Endothelial cell (in vitro differentiated cells): ENCODE measurements at places on chromosomes 12 and 14. TPM values are rescaled to one million over a fixed set of nuclear protein-coding genes. Genes with fewer than 3 reads are reported as not detected.

DNA sequence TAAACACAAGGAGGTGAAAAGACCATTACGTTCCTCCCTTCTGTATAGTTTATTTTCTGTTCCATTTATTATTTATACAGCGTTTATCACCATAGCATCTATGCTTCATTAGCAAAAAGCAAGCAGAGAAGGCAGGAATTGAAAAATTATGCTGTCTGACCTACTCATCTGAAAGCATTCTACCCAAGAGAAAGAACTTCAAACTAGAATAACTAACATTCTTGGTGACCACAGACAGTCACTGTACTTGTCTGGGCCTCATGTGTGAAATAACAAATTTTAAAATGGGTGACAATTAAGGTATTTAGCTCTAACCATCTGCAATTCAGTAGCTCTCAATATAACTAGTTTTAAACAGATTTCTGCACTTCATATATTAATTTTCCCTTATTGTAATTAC is 29.3 kb upstream of the PDE3A start:
- DNase-seq = no peak

DNA sequence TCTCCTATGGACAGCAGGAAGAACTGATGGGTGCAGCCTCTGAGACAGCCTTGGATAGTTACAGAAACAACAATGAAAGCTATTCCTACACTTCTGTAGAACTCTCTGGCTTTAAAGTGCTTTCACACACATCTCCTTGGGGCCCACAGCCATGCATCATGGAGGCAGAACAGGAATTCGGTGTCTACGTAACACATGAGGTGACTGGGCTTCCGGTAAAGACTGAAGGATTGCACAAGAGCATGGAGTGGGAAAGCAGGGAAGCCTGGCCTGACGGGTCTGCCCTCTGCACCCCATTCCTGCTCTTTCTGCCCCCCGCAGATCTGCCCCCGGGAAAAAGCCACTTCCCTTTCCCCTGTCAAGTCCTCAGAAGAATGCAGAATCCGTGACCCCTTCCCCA is 82.6 kb downstream of the VWF start:
- no peak for DNase-seq

- DNase-seq = no peak
Observed at GRCh38 chr12:64522316-64522715, 70.4 kb downstream of the TBK1 start.

DNA sequence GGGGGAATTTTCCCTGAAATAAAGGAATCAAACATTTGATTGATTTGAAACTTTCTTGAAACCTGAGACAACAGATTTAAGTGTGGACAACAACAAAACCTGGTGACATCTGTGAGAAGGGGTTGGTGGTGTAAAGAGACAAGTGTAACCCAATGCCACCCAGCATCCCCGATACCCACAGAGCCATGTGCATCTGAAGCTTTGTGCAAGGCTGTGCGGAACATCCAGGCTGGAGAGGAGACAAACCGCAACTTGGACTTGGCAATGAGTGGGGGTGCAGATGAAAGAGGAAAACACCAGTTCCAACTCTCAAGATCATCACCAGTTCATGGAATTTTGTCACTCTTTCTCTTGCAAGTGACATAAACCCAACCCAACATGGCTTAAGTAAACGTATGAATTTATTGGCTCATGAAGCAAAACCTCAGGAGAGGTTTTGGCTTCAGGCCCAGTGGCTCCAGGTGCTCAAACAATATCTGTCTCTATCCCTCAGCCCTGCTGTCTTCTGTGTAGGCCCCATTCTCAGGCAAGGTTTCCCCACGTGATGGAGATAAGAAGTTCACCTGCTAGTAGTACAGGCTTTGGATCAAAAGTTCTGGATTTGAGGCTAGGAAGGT is 55.2 kb upstream of the NTF3 start:
- no peak for DNase-seq

- peak; percentile 64 for DNase-seq
Observed at GRCh38 chr14:80213602-80214001, 2.3 kb upstream of the DIO2 start.

DNA sequence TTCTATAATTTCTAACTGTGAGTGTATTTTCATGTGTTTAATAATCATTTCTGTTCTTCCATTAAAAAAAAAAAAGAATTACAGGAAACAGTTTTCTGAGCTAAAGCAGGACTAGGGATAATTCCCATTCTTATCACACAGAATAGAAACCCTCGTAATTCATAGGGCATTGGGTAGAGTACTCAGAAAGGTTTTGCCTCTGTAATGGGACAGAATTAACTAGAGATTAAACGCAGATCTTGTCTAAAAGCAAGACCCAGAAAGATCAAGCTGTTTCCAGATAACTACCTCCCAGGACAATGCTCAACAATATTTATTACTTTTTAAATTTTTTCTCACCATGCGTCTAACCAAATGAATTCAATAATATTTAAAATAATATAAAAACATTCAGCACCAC is 10.2 kb downstream of the GSKIP start:
- no peak for DNase-seq

- DNase-seq = no peak
Observed at GRCh38 chr12:79658221-79658620, 32.5 kb downstream of the PAWR start.

DNA sequence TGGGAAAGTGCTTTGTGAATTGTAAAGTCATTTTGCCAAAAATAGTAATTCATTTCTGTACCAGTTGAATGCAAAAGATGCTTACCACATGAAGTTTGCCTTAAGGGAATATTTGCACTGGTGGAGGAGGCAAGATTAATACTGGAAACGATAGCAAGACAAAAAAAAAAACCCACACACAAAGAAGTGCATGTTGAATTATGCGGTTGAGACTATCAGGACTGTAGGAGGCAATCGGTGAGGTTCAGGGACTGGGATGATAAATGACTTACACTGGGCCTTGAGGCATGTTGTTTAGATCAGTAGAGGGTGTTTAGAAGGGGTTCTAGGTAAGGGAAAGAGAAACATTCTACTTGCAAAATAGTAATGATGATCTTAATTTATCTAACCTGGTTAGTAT is 142.2 kb upstream of the HMGA2 start:
- DNase-seq = no peak

DNA sequence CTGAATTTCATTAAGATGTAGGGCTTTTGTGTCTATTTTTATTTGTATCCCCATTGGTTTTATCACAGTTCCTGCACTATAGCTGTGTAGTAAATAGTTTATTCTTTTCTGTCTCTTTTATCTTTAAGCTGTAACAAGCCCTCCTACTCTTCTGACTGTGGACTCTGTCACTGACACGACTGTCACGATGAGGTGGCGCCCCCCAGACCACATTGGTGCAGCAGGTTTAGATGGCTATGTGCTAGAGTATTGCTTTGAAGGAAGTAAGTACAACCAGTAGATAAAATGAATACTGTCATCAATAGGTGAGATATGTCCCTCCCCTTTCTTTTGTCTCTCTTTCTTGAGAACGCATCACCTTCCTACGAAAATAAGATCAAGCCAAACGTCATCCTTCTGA is 34.1 kb upstream of the CHPT1 start:
- no peak for DNase-seq

GRCh38 chr12:122407208-122407607 is 15.3 kb downstream of the CLIP1 start:
- DNase-seq = no peak

DNA sequence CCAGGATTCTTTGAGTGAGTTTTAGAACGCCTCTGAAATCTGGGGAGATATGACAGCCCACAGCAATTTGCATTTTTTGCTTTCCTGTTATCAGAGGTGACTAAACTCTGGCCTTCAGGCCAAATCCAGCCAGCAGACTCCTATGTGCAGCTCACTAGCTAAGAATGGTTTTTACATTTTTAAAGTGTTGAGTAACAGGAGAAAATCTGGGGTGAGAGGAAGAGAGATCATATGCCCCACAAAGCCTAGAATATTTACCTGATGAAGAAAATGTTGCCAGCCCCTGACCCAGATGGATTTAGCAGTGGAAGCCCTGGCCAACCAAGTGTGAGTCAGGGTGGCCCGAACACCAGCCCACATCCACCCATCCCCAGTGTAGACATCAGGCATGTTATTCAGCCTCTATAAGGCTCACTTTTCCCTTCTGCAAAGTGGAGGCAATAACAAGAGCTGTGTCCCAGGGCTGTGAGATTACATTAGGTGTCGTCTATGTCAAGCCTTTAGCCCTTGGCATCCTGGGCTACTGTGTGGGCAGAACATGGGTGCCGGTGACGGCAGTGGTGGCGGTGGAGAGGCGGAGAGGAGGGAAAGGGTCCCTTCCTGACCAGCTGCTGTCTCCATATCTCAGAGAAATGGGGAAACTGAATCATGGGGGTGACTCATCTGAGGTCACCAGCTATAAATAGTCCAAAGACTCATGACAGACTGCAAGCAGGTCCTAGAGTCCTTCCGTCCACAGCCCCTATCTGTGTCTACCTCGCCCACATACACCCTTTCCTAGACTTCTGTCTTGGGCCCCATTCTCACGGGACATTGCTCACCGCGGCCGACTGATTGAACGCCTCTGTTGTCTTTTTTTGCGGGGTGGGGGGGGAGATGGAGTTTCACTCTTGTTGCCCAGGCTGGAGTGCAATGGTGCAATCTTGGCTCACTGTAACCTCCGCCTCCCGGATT is 32.6 kb upstream of the CD9 start:
- no peak for DNase-seq

- no peak for DNase-seq
Observed at GRCh38 chr12:130249376-130249775, 87.1 kb downstream of the FZD10 start.

- DNase-seq = no peak
Observed at GRCh38 chr12:106428384-106428783, 70.8 kb downstream of the POLR3B start.

GRCh38 chr12:41286426-41286825 is 98.3 kb downstream of the PDZRN4 start:
- DNase-seq = no peak

DNA sequence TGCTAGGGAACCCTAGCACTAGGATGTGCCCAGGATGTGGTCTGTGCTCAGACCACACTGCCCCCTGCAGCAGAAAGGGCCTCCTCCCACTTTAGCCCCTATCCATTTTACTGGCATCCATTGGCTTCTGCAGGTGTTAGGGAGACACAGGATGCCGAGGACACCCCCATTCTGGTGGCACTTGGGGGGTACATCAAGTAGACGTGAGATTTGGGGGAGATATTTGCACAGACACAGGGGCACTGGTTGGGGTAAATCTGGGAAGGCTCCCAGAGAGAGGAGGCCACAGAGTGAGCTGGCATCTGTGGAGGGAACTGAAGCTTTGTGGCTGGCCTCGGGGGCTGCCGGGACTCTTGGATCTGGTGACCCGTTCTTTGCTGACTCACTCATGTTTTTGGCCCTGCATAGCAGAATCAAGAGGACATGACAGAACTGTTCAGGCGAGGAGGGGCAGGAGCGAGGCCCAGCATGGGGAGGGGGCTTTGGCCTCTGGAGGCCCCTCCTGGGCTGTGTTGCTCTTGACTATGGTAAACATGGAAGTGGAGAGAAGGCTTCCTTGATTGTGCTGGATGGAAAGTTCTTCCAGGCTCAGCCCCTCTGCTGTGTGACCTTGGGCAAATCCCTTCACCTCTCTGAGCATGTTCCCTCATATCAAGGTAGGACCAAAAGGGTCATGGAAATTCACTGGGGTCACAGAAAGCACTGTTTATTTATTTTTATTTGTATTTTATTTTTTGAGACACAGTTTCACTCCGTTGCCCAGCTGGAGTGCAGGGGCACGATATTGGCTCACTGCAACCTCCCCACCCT is 1.8 kb downstream of the PLBD2 start:
- DNase-seq = no peak

DNA sequence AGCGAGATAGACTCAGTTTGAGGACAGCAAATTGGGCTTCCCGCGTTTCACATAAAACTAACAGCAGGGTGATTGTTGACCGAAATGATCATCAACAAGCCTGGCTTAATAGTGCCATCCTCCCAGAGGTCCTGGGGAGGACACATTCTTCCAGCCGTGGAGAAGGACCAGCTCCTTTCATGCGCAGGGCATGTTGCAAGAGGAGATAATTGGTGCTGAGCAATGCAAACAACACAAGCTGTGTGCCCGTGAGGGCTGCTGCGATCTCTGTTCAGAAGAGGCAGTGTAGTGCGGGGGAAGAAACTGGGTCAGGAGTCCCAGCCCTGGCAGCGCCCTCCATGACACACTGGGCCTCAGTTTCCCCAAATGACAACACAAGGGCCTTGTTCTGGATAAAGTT is 54.3 kb downstream of the CCDC85C start:
- no peak for DNase-seq

- peak; percentile 89 for DNase-seq
Observed at GRCh38 chr14:24299255-24300191, at the start of the genes DHRS1 and NOP9. Gene DHRS1 (minus strand): TSS chr14:24299780. CDS start chr14:24299106, 674 bp downstream. Gene NOP9 (plus strand): TSS chr14:24299850. CDS start chr14:24299955, 105 bp downstream.

DNA sequence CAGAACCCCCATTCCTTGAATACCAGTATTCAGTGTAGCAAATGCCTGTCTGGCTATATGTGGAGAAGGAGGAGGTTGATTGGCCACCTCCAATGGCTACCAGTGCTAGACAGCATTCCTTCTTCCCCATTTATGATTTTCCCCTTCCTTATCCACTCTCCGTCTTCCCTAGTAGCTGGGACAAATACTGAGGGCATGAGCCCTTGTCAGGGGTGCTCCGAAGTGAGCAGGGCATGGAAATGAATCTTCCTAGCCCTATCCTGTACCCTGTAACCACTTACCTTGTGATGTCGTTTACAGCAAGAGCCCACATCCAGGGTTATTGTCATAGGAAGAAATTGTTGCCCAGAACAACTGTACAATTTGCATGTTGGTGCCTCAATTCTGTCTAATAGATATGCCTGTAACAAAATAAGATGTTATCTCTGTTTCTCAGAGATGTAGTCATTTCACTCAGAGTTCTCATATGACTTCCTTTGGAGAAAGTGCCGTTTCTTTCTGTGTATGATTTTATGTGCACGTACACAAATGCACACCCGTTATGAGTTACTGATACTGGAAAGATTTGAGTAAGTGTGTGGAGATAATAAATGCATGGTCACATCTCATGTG is 423.7 kb downstream of the EGLN3 start:
- no peak for DNase-seq

GRCh38 chr14:76779221-76780057 is 18.2 kb downstream of the VASH1 start:
- no peak for DNase-seq

DNA sequence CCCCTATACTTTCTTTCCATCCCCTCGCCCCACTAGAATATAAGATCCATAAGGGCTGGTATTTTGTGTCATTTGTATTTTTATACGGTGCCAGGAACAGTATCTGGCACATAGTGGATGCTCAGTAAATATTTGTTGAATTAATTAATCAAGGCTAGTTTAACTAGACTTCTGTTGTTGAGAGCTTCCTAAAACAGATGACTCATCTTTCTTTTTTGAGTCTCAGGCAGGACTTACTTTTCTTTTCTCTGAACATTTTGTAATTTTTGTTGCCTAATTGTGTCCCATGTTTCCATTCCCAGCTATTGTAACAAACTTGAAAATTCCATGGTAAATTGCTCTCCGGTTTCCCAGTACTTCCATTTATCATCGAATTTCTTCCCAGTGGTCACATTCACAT is 16.7 kb downstream of the STK38L start:
- no peak for DNase-seq

ACOT2 gene
- 11.8 TPM for total RNA-seq

SMIM41 gene
- total RNA-seq = not detected

PRICKLE1 gene
- 15.6 TPM for total RNA-seq

PRPH gene
- not detected for total RNA-seq

FITM1 gene
- 0.59 TPM for total RNA-seq

MMP17 gene
- total RNA-seq = 6.3 TPM

PTPRO gene
- total RNA-seq = 0.74 TPM

OASL gene
- not detected for total RNA-seq

CDK4 gene
- total RNA-seq = 120 TPM

PCED1B gene
- 9.7 TPM for total RNA-seq

CCDC196 gene
- not detected for total RNA-seq

OTX2 gene
- total RNA-seq = 12.0 TPM

NDUFA9 gene
- 96.7 TPM for total RNA-seq

LMNTD1 gene
- not detected for total RNA-seq

SLC16A7 gene
- 14.6 TPM for total RNA-seq
